Transverse colon (tissue), 4 donors: ENCODE measurements at places on chromosomes 3 and 15.

GRCh38 chr3:150760431-150761200, 2.4 kb downstream of the SIAH2 start:
- no peak for DNase-seq

GRCh38 chr3:43180027-43180426, 74.1 kb upstream of the POMGNT2 start:
- DNase-seq = peak; percentile 45

GRCh38 chr3:123609063-123609462, 24.2 kb upstream of the HACD2 start:
- DNase-seq = no peak

GRCh38 chr3:58630710-58631092, 35.9 kb downstream of the FAM3D start:
- DNase-seq = no peak

DNA sequence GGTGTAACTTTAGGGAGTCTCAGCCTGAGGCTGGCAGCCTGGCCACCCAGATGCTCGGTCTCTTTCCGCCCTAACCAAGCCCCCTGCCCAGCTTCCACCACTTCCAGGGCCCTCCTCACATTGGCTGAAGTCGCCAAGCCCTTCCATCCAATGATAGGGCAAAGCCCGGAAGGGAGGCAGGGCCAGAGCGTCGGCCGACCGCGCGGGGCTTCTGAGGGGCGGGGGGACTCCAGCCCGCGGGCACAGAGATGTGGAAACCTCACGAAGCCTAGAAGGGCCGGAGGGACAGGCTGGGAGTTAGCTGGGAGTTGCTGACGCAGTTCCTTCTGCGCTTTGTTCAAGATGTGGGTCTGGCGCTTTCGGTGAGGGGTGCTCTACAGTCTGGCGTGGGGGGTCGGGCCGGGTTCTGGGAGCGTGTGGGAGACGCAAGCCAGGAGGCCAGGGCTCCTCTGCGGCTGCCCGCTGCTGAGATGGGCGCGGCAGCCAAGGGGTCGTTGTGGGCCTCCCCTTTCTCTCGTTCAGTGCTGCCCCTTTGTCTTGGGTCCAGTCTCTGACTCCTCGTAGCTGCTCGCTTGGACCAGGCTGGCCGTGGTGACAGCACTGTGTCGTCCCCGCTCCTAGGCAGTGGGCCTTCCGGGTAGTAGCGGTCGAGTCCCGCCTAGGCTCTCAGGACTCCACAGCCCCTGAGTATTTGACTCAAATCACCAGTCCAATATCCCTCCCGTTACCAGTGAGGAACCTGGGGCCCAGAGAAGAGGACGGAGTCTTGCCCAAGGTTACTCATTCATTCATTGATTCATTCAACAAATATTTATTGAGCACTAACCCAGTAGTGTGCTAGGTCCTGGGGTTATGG, at the start of gene ZNF660:
ZNF660 (plus strand) TSS at position 319 of the 856 bp plus-strand sequence. CDS start 9,230 bp downstream, outside the sequence.
- DNase-seq = peak; percentile 37

GRCh38 chr15:64693134-64693533, 82.3 kb downstream of the RBPMS2 start:
- peak; percentile 43 for DNase-seq

DNA sequence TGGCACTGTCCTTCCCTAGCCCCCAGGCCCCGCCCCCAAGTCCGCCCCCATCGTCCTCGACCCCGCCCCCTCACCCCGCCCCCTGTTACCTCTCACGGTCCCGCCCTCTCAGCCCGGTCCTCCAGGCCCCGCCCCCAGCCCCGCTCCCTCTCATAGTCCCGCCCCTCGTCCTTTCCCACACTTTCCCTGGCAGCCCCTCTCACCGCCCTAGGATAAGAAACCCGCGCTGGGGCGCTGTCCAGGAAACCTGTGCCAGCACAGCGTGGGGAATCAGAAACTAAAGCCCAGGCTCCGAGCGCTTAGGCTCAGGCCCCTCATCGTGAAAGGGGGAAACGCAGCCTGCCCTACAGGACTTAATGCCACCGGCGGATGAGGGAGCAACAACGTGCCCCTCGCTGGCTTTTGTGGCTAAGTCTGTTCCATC, 20.9 kb downstream of the TRPM1 start:
- peak; percentile 42 for DNase-seq

GRCh38 chr3:192935441-192935840, 17.8 kb upstream of the MB21D2 start:
- DNase-seq = no peak

- DNase-seq = no peak
Measured at GRCh38 chr15:59528429-59528828, 83.2 kb upstream of the GCNT3 start.

GRCh38 chr3:101131767-101132166, 138.5 kb upstream of the ABI3BP start:
- DNase-seq = no peak

- DNase-seq = no peak
Measured at GRCh38 chr15:58918239-58918638, 15.2 kb downstream of the SLTM start.

GRCh38 chr15:85406916-85407315, 26.5 kb downstream of the AKAP13 start:
- DNase-seq = no peak

DNA sequence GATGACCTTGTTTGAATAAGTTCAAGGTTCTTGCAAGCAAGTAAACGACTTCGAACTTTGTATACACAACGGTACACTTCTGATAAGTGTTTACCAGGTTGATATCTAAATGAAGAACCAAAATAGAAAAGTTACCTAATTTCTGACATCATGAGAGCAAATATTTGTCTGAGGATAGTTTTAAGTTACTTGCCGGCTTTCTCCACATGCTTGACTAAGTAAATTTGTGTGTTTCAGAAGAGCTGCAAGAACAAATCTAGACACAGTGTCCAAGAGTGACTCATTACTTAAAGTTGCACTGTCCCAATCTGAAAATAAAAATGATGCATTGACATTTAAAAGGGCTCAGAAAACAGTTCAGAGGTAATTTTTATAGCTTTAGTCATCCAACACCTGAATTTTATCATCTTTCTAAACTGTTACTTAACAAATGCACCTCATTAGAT, 115.1 kb downstream of the HERC1 start:
- DNase-seq = no peak

GRCh38 chr3:136989781-136990524, 32.2 kb downstream of the IL20RB start:
- DNase-seq = peak; percentile 35

GRCh38 chr3:192570315-192570714, 157.0 kb downstream of the FGF12 start:
- DNase-seq = no peak

- no peak for DNase-seq
Measured at GRCh38 chr3:86629511-86629910, 361.4 kb downstream of the VGLL3 start.

GRCh38 chr15:51751697-51752683, 593 bp downstream of the TMOD2 start:
- DNase-seq = peak; percentile 30

GRCh38 chr3:133763797-133764683, 17.8 kb downstream of the TF start:
- no peak for DNase-seq

DNA sequence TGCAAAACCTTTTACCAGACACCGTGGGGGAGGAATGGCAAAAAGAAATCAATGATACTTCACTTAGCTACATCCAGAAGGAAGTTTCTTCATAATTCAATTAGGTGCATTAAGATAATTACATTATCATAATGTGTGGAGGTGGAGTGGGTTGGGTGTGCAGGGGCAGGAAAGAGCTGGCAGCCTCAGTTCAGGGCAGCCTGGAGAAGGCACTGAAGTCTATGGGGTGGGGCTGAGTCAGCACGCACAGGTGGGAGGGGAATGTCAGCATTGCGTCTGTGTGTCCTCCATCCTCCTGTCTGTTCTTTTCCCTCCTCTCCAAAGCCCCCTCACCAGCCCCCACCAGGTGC, 278.8 kb downstream of the GABRG3 start:
- no peak for DNase-seq

- peak; percentile 12 for DNase-seq
Measured at GRCh38 chr3:146589899-146590508, 15.1 kb downstream of the PLSCR5 start.

DNA sequence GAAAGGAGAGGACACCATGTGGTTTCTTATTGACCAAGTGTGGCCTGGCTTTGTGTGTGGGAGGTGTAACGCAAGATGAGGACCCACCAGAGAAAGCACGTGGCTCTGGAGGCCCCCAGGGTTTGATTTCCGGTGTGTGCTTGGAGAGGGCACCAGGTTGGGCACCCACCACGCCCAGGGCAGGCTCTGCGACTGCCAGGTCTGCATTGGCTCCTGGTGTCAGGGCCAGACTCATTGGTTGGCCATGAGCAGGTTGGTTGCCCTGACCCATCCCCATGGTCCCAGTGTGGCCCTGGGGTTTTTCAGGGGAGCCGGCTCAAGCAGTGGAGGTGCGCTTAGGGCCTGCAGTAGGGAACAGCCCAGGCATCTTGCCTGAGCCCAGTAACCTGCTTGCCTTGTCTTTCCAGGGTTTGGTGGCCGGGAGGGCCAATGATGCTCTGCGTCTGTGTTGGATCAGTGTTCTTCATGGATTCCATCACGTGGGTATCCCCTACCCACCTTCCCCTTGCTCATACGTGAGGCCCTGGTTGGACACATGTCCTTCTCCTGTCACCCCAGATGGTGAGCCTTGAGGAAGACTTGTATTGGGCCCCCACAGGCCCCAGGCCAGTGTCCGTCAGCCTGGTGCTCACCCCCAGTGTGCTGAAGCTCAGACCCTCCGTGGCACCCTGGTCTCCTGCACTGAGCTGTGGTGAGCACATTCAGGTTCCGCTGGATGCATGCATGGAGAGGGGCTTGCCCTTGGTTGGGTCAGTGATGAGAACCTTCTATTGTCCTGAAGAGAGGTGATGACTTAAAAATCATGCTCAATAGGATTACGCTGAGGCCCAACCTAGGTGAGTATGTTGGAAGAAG, 193.9 kb downstream of the UBE3A start:
- peak; percentile 3 for DNase-seq

- no peak for DNase-seq
Measured at GRCh38 chr3:45180899-45181298, 34.7 kb upstream of the CDCP1 start.

DNA sequence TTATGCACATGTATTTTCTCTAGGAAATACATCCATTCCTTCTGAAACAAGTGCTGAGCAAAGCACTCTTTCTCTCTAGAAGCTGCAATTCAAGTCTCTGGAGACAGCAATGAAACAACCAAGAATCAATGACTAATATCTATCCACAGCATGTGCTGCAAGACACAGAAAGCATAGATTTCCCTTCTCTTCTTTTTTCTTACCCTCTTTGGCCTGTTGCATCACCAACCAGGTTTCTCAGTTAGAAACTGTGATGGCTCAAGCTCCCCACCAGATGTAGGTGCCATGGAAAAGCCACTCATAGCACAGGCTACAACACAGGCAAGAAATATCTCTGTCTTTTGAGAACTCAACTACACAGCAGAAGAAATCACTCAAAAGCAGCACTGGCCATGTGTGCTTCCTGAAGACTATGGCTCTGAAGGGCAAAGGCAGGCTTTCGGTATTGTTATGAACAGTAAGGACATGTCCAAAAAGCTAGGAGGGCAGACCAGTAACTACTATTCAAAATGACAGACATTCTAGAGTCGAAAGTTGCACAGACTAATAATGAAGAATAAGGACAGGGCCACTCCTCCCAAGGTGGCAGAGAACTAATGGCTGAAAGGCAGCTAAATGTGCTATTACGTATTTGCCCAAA, 15.5 kb downstream of the ZDHHC3 start:
- DNase-seq = no peak

DNA sequence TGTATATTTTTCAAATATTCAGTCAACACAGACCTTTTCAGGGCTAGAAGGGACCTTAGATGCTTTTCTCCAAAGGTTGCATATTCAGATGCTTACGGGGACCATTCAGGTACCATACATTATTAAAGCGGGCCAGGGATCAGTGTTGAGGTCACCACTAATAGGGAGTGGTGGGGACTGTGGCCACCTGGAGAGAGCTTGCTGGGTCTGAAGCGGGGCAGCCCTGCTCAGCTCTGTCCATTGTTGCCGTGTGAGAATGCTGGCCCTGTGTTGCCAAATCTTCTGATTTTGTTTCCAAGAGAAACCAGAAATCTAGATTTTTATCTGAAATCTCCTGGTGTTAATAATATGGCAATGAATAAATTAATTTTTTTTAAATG, 23.7 kb downstream of the ABHD2 start:
- no peak for DNase-seq

DNA sequence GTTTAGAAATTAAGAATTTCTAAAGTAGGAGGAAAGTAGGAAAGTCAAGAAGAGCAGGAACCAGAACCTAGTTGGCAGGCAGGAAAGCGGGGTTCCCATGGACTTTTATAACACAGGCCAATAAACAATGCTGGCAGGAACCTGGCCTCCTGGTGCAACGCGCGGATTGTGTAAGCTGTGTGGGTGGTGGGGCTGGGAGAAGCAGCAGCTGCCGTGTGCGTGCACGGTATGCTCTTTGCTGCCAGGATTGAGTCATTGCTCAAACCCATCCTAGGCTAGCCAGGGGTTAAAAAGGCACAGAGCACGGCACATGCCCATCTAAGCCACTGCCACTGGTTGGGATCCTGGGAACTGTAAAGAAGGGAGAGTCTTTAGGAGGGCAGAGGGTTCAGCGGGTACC, 209.9 kb upstream of the RGMA start:
- peak; percentile 18 for DNase-seq

GRCh38 chr15:100043068-100043641, 298.6 kb downstream of the ADAMTS17 start:
- DNase-seq = no peak

DNA sequence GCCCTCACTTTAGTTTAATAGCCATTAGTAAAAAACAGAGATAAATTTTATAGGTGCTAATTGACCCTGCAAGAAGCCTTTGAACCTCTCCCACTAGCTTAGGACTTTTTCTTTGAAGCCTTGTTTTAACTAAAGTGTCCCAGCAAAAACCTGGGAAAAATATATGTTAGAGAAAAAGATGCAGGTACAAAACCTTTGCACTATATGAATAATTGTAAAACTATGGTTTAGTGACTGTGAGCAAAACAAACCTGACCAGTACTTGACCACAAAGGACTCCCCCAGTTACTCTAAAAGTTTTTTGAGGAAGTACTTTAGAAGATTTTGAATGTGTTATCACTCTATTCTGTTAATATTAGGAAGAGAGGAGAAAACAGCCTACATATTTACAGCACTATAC, 123.3 kb upstream of the TP63 start:
- DNase-seq = no peak
